ENCODE measurements at places on chromosomes 6 and 20.

DNA sequence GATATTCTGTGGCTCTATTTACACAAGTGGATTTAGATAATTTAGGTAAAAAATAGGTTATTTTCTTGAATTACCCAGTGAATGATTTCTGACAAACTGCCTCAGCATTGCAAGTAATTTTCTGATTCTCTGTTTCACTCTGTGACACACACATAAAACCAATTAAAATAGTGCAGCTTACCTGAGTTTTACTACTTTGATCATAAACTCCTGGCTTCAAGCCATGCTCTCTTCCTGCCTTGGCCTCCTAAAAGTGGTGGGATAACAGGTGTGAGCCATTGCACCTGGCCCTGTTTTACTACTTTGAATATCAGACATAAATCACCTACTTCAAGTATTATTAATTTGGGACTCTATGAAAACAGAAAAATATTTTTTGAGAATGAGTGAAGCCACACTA lies 462.9 kb downstream of the ADGRB3 start:
- no peak for DNase-seq

GRCh38 chr6:117776441-117776840 lies 101.2 kb downstream of the NUS1 start:
- DNase-seq, result no peak

DNA sequence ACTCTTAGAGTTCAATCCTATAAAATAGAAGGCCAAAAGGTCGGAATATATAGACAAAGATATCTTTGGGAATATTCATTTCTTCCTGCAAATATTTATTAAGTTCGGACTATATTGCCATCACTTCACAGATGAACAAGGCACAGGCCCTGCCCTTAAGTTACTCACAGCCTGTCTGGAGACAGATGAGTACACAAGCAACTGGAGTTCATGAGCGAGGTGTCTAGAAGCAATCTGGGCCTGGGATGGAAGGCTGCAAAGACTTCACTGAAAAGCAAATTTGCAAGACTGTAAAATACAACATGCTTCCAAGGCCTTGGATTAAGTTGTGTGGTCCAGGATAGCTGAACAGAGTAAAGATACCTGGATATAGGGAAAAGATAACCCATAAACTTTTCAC lies 56.7 kb upstream of the CEP85L start:
- no peak for DNase-seq

DNA sequence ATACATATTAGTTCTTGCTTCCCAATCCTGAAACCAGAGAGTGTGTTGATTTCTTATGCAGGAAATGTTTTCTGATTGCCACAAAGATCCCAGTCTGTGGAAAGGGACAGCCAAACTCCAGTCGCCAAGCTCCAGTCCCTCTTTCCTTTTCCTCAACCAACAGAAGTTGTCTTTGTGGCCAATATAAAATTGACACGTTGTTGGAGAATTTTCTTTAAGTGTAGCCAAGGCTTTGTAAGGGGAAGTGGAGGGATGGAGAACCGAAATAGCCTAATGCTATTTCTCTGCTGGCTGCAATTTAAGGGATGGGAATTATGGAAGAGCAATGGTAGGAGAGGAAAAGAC lies 5.4 kb downstream of the ADGRB3 start:
- DNase-seq, result no peak

- DNase-seq, result no peak
Observed at GRCh38 chr6:56962441-56962840, 7.5 kb downstream of the BEND6 start.

DNA sequence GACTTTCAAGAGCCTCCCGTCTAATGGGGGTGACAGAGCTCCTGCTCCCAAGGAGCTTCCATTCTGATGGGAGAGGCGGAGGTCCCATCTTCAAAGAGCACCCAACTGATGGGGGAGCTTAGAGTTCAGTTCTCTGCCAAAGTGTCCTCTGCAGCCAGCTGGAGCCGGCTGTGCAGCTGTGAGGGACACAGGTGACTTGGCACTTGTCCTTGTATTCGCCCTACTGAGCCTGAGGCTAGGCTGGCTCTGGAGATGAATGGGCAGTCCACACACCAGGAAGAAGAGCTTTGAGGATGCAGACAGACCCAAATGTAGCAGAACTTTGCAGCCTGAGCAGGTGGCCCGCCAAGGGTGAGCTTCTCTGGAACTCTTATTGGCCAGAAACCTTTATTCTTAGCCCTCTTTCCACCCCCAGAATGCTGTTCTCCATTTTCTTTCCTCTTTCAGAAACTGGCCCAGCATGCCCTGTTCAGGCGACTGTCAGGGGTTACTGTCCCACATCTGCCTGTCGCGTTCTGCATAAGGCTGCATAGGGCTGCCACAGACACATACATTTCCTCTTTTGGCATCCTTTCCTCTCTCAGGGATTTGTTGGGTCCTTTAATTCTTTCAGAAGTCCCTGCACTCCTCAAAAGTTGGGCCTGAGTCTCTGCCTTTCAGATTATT lies 108.7 kb upstream of the LRFN2 start:
- DNase-seq, result peak; percentile 57

GRCh38 chr20:63693083-63693732 lies 3.2 kb upstream of the TNFRSF6B start:
- no peak for DNase-seq

- DNase-seq, result no peak
Observed at GRCh38 chr20:11832397-11832796, 85.3 kb upstream of the BTBD3 start.

DNA sequence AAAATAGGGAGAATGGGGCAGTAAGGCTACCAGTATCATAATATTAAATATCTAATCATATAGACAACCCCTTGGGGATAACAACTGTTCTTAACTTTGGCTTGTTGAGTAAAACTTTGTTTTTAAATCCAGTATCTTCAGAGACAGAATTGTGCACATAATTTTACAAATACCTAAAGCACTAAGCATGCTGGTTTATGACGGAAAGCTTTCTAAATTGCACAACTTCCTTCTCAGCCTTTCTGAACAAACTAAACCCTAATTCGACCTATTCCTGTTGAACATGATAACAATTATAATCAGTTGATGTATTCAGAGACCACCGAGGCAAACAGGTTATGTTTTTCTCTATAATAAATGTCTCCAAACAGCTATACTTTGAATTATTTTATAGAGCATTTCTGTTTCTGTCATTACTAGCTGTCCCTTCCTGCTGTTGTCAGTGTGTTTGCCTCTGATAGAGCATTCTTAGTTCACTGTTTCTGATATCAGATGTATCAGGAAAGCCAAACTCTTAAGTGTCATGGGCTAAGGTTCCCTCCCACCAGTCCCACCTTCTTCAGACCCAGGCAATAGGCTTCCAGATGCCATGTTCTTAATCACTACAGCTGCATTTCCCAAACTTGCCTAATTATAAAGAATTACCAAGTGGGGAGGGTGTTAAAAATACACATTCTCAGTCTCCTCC lies 8.7 kb downstream of the ZHX3 start:
- no peak for DNase-seq

DNA sequence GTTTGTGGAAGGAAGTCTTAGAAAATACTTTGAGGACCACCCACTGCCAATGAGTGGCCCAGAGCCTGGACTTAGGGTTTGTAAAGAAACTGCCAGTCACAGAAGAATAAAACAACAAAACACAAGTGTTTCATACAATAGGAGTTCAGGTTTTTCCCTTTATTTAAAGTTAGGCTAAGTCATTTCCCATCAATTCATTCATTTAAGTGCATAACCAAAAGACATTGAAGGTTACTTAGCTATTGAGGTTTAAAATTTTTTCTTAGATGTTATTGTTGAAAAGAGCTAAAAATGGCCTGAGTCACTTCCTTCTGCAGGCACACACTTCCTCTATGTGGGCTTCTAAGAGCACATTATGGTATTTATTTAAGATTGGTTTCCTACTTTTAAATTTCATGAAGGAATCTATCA lies 54.2 kb downstream of the ARMC2 start:
- DNase-seq, result no peak

- no peak for DNase-seq
Observed at GRCh38 chr20:31751126-31751525, 12.0 kb downstream of the TPX2 start.

- no peak for DNase-seq
Observed at GRCh38 chr6:3571250-3571681, 114.4 kb upstream of the SLC22A23 start.

GRCh38 chr20:8842525-8842924 lies 226.4 kb upstream of the PLCB4 start:
- no peak for DNase-seq

GRCh38 chr20:24158281-24158680 lies 169.7 kb upstream of the GGTLC1 start:
- DNase-seq, result no peak

DNA sequence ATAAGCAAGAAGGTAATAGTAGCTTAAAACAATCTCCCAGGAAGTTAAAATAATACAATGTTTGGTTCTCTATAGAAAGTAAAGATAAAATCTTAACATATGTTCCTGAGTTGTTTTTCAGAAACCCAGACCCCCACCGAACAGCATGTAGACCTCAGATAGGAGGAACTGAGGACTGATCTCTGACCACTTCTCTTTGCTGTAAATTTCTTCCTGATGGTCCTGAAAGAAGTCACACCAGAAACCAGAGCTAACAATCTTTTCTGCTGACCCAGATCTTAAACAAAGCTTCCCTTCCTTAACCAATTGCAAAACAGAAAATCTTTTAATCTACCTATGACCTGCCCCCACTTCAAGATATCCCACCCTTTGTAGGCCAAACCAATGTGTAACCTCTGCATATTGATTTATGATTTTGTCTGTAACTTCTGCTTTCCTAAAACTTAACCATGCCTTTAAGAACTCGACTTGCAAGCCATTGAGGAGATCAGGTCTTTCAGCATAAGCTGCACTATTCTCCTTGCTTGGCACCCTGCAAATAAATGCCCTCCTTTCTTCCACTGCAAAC lies 21.9 kb upstream of the BEND6 start:
- DNase-seq, result no peak

DNA sequence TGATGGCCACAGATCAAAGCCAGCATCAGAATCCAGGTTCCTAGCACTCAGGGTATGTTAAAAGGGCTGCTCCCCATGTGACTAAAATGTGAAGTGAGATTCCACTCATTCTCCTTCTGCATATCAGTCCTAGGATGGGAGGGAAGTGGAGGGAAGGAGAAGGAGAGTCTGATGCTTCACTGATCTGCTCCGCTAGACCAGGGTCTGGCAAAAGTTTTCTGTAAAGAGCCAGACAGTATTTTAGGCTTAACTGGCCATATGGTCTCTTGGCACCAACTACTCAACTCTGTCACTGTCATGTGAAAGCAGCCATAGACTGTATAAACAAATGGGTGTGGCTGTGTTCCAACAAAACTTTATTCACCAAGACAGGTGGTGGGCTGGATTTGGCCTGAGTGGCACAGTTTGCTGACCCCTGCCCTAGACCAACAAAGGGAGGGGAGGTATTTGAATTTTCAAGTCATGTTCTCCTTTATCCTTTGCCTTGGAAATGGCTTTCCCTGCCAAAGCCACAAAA lies 22.6 kb downstream of the GHRH start:
- DNase-seq, result no peak

DNA sequence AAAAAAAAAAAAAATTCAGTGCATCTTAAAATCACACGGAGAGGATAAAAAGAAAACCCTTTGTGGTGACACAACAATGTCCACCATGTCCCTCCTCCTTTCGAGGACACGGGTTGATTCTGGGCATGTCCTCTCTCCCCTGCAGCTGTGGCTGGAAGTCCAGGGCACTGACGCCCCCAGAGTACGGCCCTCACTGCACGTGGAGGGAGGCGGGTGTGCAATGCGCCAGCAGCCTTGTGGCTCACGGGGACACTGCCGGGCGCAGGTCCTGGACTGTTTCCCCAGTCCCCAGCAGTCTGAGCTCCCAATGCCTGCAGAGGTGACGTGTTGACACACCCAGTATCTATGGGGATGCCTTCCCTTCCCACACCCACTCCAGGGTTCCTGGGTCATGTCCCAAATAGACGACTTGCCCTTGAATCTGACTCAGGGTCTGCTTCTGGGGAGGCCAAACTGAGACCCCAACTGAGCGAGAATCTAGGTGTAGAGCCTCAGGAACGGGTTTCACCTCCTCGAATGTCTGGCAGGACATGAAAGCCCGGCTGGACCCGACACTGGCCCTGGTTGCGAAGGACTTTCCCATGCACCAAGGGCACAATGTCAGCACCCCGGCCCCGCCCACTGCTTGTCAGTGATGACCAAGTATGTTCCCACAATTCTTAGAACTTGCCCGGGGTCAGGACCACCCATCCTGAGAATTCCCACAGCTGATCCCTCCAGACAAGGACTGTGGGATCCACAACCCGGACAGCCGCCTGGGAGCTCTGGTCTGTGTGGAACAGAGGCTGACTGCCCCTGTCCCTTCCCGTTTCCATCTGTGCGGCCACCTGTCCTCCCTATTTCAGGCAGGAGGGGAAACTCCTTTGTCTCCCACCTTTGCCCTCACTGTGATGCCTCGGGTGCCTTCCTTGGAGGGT lies 425.1 kb upstream of the SULF2 start:
- no peak for DNase-seq

GRCh38 chr6:144189351-144189750 lies 39.0 kb downstream of the STX11 start:
- no peak for DNase-seq

GRCh38 chr6:151012321-151013294 lies 147.1 kb downstream of the MTHFD1L start:
- DNase-seq, result no peak

DNA sequence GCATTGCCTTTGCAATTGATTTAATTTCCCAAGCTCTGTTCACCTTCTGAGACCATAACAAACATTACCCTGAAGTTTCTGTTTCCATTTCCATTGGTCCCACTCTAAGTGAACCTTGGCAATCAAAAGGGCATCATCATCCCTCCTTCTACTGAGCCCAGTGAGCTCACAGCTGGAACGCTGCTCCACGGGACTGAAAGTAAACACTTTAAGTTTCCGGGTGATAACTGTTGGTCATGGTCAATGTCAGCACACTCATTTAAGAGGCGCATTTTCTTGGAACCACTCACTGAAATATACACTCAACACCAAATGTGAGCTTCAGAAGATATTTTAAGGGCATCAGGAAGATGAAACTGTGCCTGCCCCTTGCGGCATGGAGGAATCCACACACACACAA lies 37.1 kb upstream of the RPS6KA2 start:
- peak; percentile 48 for DNase-seq

- peak; percentile 55 for DNase-seq
Observed at GRCh38 chr6:43997345-43997677, 129.9 kb downstream of the MRPL14 start.

DNA sequence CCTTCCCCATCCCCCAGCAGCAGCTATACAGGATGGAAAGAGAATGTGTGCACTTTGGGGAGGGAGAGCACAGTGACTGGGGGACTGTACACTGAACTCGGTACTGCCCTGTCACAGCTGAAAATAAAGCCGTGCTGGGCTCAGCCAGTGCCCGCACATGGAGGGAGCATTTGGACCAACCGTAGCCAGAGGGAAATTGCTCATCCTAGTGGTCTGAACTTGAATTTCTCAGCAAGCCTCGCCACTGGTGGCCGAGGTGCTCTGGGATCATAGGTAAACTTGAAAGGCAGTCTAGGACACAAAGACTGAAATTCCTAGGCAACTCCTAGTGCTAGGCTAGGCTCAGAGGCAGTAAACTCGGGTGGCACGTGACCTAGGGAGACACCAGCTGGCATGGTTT lies 61.0 kb downstream of the DZANK1 start:
- no peak for DNase-seq

Measured in mucosa of gallbladder (tissue), 1 donor.